ENCODE measurements at places on chromosomes 6 and 20.

DNA sequence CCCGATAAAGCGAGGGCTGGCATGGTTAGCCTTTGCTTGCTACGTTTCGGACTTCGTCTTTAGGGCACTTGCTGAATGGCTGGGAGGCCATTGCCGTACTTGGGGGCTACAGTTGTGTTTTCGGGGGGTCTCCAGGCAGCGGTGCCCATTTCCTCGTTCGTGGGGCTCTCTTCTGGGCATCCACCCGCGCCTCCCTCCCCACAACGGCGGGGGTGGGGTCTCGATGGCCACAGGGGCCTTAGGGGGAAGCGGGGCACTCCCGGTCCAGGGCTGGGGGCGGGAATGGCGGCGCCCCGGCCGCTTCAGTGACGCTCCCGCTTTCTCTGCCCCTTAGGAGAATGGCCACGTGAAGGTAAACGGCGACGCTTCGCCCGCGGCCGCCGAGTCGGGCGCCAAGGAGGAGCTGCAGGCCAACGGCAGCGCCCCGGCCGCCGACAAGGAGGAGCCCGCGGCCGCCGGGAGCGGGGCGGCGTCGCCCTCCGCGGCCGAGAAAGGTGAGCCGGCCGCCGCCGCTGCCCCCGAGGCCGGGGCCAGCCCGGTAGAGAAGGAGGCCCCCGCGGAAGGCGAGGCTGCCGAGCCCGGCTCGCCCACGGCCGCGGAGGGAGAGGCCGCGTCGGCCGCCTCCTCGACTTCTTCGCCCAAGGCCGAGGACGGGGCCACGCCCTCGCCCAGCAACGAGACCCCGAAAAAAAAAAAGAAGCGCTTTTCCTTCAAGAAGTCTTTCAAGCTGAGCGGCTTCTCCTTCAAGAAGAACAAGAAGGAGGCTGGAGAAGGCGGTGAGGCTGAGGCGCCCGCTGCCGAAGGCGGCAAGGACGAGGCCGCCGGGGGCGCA lies 2.4 kb downstream of the MARCKS start:
- no peak for DNase-seq

DNA sequence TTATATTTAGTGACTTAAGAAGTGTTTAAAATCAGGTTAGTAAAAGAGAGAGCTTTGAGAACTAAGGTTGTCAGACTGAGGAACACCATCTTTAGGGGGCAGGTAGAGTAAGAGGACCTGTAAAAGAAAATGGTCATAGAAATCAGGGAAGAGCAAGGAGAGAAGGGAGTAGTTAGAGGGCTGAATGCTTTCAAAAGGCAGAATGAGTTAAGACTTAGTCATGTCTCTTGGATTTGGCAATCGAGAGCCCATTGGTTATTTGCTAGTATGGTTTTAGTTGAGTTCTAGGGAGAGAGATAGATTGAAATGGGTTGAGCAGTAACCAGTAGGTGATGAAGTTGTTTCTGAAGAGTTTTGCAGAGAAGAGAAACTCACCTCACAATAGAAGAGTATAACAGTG lies 51.1 kb downstream of the RALGAPB start:
- no peak for DNase-seq

GRCh38 chr6:4773181-4773580 lies 3.0 kb upstream of the CDYL start:
- DNase-seq: no peak

DNA sequence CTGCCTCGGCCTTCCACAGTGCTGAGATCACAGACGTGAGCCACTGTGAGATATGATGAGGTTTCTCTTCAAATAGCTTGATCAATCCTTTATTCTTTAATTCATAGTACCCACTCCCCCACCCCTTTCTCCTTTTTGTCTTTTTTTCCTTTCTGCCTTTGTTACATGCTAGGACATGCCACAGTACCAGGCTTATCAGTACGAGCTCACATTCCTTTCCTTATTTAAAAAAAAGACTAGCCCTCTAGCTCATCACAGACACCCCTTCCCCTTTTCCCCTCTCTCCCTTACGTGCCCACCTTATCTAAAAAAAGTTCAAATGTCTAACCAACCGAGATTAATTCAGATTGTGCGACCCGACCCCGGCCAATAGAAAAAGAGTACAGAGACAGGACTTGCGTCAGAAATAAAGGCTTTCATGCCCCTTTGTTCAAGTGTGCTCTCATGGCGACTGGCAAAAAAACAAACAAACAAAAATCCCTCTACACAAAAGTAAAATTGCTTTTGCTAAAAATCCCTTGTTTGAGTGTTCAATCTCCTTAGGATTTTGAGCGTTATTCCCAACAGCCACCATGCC lies 49.2 kb downstream of the MRAP2 start:
- DNase-seq: no peak

DNA sequence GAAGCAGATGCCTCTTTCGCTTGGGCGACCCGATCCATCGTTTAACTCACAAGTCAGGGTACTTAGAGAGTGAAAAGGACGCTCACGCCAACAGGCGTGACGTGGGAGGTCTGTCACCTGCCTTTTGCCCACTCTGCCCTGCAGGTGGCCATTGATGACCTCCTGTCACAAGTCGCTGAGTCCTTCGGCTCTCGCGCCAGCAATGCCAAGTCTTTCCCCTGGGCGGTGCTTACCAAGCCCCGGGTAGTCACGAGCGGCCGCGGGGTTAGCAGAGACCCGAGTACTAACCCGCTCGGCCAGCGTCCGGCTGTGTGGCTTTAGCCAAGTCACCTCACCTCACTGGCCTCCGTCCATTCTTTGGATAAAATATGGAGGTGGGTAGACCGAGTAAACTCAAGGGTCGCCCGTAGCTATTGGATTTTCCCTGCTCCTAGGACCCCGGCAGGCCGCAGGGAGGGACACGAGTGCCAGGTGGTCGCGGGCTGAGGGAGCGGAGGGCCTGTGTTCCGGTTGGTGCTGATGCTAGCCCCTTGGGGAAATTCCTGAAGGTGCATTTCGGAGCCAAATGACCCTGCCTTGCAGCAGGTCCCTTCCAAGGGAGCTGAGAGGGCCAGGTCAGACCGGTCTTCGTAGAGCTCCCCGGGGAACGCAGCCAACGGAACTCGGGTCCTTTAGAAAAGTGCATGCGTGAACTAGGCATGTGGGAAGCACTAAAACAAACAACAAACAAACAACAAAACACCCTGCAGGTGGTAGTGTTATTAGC lies 668 bp downstream of the PKIB start:
- no peak for DNase-seq

- DNase-seq: no peak
Measured at GRCh38 chr20:58839474-58839874, 11.2 kb downstream of the GNAS-AS1 start.

- DNase-seq: no peak
Measured at GRCh38 chr20:50913690-50914375, 17.4 kb downstream of the ADNP start.

- DNase-seq: no peak
Measured at GRCh38 chr6:169022079-169022478, 231.6 kb downstream of the THBS2 start.

DNA sequence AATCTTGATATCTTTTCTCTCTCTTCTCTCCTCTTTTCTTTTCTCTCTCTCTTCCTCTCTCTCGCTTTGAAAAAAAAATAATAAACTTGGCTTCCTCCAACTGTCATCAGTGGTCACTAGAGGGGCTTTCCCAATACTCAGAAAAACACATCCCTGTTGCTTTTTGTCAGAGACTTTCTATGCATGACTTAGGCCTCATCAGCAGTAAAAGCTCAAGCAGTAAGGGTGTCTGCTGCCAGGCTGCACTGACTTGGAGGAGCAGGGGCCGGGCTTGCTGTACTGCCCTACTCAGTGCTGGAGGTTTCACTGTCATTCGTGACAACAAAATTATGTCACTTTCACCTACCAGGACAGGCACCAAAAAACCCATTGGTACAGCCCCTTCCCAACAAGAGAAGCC lies 272.0 kb downstream of the ADGB start:
- no peak for DNase-seq

- no peak for DNase-seq
Measured at GRCh38 chr6:137781639-137782038, 85.4 kb upstream of the TNFAIP3 start.

All from stimulated activated CD4-positive, alpha-beta T cell treated with anti-CD3 and anti-CD28 coated beads, TNF-alpha, amount 100 ng/mL, for 1 hour (primary cell).